Jurkat, Clone E6-1 (cell line): ENCODE measurements at places on chromosomes 2 and 18.
A peak's percentile ranks its signal among the peaks of the same experiment; 100 is the strongest.

GRCh38 chr2:132372276-132372675 is 44.3 kb upstream of the GPR39 start:
- DNase-seq: no peak

DNA sequence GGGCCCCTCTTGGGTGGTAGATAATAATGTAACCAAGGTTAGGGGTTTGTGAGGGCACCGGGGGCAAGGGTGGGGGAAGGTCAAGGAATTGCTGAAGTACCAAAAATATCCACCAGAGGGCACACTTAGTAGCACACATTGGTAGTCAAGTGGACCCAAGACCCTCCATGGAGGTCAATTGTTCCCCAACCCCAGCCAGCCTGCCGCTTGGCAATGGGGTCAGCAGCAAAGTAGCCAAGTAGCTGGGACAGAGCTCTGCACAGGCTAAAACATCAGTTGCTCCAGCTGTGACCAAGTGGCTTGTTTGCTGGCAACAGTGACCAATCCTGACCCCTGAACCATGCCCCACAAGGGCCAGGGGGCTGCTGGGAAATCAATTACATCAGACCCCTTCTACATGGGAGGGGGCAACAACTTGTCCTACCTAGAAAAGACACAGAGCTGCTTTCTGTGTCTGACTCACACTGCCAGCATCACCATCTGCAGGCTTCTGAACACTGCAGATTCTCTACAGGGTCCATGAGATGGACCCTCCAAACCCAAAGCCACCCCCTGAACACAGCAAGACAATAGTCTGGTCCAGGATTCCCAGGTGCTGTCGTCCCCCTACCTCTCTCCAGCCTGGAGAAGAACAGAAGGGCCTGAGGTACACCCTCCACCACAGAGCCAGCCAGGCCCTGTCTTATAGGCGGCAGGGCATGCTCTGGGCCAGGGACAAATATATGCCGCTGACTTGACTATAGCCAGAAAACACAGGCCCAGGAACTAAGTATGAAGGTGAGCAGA is 76.0 kb downstream of the EMX1 start:
- peak; percentile 48 for DNase-seq

DNA sequence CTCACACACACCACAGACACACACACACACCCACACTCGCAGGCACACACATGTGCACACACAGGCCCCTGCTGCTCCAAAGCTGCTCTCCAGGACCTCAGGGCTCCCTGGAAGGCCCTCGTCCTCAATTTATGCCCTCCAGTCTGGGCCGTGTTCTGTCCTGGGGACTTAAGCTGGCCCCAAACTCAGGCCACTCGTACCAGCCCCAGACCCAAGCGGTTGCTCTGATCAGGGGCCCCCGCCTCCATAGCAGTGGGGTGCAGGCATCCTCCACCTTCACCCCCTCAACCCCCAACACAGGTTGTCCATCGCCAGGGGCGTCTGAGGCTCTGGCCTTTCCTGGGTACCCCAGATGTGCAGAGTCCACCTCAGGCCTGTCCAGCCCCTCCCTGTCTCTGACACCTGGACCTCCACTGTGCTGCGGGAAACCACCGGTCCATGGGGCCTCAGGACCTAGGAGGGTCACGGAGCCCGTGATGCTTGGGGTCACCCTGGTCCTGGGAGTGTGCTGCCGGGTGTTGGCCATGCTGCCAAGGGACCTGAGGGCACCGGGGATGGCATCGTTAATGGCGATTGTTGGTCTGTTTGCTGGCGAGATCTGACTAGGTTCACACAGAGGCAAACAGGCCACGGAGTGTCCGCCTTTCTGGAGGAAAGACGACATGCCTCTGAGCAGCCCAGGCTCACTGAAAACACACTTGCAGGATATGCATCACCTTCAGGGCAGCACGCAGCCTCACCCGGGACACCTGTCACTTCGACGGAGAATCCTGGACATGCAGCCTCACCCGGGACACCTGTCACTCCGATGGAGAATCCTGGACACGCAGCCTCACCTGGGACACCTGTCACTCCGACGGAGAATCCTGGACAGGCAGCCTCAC is 155.6 kb downstream of the NDUFA10 start:
- no peak for DNase-seq

DNA sequence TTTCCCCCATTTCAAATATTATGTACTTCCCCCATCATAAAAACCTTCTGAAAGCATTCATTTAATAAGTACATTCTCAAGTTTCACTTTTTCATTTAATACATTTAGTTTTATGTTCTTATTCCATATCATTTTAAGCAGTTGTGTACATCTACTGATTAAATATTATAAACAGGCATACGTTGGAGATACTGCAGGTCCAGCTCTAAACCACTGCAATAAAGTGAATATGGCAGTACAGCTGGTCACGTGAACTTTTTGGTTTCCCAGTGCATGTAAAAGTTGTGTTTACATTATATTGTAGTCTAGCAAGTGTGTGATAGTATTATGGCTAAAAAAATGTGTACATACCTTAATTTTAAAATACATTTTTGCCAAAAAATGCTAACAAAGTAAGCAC is 48.7 kb downstream of the TET3 start:
- no peak for DNase-seq

GRCh38 chr2:46939626-46940359 is 24.2 kb upstream of the MCFD2 start:
- DNase-seq: no peak

DNA sequence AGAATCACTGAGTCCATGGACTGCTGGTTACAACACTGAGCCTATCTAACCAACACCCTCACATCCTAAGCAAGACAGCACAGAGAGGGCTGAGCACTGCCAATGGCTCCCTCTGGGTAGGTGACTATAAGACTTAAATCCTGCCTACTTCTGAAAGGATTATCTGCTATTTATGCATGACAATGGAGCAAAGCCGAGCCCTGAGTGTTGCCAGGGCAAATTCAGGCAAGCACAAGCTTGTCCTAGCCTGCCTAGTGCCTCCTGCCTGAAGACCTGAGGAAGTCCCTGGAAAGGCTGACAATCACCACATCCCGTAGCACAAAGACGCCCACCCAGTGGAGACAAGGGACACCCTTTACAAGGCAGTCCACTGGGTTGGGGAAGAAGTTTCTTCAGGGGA is 129.7 kb downstream of the OSR1 start:
- DNase-seq: no peak

DNA sequence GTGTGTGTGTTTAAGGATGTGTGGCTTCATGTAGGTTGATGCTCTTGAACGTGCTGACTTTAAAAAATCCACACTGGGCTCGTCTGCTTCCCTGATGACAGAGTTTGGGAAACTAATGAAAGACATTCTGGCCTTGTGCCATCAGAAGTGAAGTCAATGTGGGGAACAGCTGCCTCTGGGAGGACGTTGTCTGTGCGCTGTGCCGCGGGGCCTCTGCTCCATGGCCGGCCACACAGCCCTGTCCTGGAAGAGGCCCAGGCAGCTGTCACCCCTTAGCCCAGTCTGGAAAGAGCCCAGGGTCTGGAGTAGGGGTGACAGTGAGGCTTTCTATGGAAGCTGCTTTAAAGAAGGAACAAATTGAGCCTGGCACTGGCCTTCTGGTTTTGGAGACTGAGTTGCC is 155.8 kb downstream of the SH3RF3 start:
- no peak for DNase-seq

DNA sequence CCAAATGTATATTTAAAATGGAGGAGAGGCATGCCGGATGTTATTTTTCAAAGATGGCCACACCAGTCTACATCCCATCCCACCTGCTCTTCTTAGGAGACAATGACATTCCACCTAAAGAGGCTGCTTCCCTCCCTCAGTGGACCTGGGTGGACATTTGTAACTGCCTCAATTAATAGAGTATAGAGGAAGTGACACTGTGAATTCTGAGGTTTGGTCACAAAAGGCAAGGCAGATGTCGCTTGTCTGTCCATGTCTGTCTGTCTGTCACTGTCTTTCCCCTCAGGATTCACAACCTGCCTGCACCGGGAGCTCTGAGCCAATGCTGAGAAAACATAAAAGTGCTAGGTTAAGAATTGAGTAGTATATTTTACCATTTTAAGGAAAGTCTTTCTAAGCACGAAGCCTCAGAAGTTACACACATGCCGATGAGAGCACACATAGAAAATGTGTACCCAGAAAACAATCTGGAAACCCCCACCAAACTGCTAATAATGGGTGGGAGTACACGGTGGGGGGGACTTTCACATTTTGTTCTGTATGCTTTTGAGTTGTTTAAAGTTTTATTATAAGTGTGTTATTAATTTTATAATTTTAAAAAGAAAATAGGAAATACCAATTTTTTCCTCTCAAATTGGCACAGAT is 21.0 kb downstream of the MIB1 start:
- DNase-seq: no peak

GRCh38 chr2:127679680-127680361 is 4.5 kb upstream of the LIMS2 start:
- DNase-seq: no peak

DNA sequence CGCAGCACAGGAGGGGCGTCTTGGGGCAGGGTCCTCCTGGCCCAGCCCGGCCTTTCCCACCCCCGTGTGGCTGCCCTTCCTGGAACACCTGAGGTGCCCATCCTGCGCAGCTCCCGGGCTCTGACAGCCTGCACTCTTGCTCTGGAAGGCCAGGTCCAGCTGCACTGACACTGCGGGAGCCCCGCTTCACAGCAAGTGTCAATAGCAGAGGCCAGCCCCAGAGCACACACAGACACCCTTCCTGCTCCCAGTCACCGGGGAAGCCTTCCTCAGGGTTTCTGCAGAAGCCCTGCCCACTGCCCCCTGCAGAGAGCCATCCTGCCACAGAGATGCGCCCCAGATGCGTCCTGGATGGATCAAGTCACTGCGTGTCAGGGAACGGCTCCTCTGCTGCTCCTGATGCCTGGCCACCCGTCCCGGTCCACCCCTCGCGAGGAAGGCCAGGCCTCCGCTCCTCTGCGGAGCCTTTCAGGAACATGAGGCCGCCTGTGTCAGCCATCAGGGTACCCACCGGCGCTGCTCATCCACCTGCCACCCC is 519.2 kb upstream of the MYT1L start:
- no peak for DNase-seq

DNA sequence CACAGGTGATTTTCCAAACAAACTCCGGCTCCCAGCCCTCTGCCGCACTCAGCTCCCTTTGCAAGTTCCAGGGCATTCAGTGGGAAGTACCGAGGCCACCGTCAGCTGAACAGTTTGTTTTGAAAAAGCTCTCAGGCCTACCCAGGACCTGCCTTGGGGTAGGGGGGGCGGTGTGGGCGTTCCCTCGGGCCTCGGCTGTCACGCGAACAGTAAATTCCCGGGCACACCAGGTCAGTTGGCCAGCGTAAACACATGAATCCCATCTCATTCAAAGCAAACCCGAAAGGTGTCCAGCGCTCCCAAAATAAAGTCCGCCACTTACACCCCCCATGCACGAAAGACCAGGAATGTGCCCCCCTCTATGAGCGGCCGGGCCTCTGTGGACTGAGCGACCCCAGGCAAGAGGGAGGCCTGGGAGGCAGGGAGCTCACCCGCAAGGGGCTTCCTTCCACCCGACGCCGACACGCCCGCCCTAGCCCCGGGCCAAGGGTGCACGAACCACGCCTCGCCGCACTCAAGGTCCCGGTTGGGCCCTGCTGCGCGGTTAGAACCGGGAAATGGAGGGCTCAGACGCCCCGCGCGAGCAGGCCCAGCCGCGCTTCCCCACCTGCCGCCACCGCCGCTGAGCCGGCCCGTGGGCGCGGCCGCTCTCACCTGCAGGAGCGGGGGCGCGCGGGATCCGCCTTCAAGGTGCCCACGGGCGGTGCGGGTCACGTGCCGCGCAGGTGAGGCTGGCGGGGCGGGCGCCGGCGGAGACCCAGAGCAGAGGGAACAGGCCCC is at the start of gene WDSUB1:
WDSUB1 (minus strand) TSS at position 775 of the 780 bp plus-strand sequence. CDS start 3,634 bp downstream, outside the sequence.
- DNase-seq: no peak

- no peak for DNase-seq
These were observed 24.7 kb downstream of the PCBP1 start for GRCh38 chr2:70111752-70112591.

DNA sequence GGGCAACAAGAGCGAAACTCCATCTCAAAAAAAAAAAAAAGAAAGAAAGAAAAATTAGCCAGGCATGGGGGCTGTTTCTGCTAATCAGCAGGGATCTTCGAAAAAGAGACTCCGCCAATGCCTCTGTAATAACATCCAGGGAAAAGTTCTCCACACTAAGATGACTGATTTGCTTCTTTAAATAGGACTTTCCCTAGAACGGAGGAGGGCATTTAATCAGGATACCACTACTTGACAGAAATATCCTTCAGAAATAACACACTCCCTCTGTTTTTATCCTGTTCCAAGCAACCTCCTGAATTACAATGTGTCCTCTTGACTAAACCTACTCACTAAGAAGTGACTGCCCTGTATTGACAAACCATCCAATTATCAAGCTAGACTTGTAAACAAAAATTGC is 21.7 kb downstream of the REV1 start:
- no peak for DNase-seq

- no peak for DNase-seq
These were observed 8.6 kb upstream of the CRYBA2 start for GRCh38 chr2:219001577-219002394.

DNA sequence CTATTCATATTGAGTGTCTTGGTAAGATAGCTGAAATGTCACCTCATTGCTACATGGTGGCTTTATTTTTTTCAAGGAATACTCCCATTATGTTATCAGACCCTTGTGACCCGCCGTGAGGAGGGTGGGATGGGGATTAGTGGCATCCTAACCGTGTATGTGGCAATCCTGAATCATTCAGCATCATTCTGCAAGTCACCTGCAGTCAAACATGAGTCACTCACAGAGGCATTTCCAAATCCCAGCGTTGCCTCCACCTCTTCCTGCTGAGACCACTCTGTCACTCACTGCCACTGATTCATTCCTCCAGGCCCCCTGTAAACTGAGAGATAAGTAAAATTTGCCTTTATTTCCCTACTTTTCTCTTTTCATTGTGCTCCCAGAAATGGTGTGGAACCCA is 307.4 kb upstream of the KLHL29 start:
- DNase-seq: no peak

DNA sequence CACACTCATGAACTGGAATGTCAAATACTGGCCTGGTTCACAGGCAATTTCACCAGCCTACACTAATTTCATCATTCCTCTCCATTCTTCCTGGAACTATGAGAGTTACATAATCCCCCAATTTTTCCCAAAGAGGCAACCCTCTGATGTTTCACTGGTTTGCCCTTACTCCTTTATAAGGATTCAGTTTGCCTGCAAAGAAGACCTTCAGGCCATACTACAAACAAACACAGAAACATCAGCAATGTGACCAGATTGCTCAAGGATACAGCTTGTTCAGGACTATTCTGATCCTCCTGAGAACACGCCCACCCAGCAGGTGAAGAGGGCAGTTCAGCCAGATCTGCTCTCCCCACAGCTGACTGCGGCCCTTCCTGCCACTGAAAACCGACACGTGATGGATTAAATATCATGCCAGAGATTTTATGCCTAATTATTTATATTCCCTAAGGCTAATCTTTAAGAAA is 215.5 kb downstream of the ETAA1 start:
- no peak for DNase-seq

DNA sequence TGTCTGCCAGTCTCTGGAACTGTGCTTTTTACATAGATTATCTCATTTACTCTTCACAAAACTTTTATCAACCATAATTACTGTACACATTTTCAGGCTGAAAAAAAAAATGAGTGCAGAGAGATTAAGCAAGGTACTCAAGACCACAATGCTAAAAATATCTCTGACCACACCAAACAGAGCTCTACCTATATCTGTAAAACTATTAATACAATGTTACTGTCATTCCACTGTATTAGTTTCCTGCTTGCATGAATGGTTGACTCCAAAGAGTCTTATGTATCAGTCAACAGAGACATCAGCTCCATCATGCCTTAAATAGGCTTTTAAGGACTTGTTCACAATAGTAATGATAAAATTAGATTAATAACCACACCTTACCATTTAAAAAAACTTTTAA is 134.7 kb upstream of the CCDC150 start:
- no peak for DNase-seq

GRCh38 chr2:42513252-42513918 is 19.6 kb upstream of the KCNG3 start:
- DNase-seq: no peak
